ENCODE measurements at places on chromosomes 3 and 15. TPM values are rescaled to one million over a fixed set of nuclear protein-coding genes. Genes with fewer than 3 reads are reported as not detected.

CYP1A1 gene
- total RNA-seq, result 3.1 TPM

SNTN gene
- total RNA-seq, result not detected

CPA3 gene
- total RNA-seq, result not detected

PLSCR5 gene
- total RNA-seq, result not detected

ARGFX gene
- not detected for total RNA-seq

VIPR1 gene
- total RNA-seq, result 0.70 TPM

TMEM41A gene
- total RNA-seq, result 20.5 TPM

All from A549 treated with DMSO at 1 μM for 4 hours (cell line).